DMS 273 treated with DMSO at 0.1 percent for 48 hours (cell line): ENCODE measurements at places on chromosomes 6 and 20.

GRCh38 chr20:4813076-4813862, 91.6 kb downstream of the PRND start:
- DNase-seq = no peak

GRCh38 chr6:68238097-68238601, 396.9 kb upstream of the ADGRB3 start:
- no peak for DNase-seq

DNA sequence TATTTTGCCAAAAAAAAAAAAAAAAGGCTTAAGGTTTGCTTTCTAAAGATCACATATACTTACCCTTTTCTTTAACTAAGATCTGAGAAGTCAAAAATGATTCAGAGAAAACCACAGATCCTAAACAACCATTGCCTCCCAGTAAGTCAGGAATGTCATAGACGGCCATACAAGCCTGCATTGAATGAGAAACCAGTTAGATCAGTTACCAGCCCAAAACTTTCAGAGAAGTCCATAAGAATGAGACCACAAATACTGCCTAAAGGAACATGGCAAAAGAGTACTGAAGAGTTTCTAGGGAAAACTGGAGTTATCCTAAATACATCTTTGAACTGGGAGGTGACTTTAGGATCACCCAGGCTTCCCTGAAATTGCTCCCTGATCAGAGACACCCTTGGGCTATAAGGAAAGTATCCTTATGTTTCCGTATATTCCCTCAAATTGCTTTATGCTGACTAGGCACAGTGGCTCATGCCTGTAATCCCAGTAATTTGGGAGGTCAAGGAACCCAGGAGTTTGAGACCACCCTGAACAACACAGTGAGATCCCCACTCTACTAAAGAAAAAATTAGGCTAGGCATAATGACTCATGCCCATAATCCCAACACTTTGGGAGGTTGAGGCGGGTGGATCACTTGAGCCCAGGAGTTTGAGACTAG, 79.4 kb upstream of the SLC4A11 start:
- no peak for DNase-seq

DNA sequence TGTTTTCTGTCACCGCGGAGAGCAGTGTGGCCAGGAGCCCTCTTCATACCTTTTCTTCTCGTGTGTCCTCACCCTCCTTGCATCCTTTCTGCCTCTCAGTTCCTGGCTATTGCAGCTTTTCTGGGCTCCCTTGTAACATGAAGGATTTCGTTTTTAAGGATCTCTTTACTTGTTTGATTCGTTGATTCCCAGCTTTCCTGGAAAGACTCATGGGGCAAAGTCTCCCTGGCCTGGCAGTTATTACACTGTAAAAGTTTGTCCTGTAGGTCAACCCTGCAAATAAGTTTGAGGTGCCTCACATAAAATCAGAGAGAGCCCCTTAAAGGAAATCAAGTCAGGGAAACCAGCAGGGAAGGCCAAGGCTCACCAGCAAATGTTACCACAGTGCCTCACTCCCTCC, 70.1 kb downstream of the ISM1 start:
- DNase-seq = no peak

- DNase-seq = no peak
Observed at GRCh38 chr6:4350567-4351519, 215.5 kb upstream of the ECI2 start.

GRCh38 chr6:167751579-167752115, 75.1 kb upstream of the AFDN start:
- no peak for DNase-seq

- no peak for DNase-seq
Observed at GRCh38 chr6:112522587-112522986, 175.5 kb downstream of the RFPL4B start.
